ENCODE measurements at places on chromosomes 4 and X.

DNA sequence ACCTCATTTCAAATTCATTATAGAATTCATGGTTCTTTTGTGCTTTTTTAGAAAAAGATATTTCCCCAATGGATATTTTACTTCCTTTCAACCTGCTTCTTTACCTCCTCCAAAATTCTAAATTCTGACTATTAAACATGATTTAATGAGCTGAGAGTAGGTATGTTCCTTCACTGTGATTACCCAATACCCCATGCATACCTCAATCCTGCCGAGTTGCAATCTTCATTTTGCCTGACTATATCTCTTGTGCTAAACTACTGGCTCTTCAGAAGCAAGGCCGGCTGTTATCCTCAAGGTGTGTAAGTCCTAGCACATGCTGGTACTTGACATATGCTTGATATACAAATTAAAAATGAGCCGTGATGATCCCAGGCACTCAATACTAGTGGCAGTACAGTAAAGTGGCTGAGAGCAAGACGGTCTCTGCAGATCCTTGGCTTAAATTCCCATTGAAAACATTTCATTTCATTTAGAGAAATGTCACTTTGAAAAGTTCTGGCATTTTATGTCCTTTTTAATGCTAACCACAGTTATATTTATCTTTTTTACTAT, 320.4 kb downstream of the KCNIP4 start:
- H3K27me3 ChIP-seq, result no peaks in the 10 kb centered on the region
- no peak for DNase-seq
- H3K36me3 ChIP-seq, result no peaks in the 10 kb centered on the region
- no peak overlapping the region for H3K27ac ChIP-seq
- H3K4me3 ChIP-seq, result no peak overlapping the region
- no peaks in the 10 kb centered on the region for H3K4me1 ChIP-seq

- H3K27ac ChIP-seq, result no peak overlapping the region
- H3K36me3 ChIP-seq, result peaks cover 3% of the 10 kb centered on the region
- H3K4me1 ChIP-seq, result peaks cover 40% of the 10 kb centered on the region
- no peak overlapping the region for H3K4me3 ChIP-seq
- H3K27me3 ChIP-seq, result no peaks in the 10 kb centered on the region
- DNase-seq, result no peak
These were observed 15.1 kb downstream of the SMS start for GRCh38 chrX:21955403-21956189.

DNA sequence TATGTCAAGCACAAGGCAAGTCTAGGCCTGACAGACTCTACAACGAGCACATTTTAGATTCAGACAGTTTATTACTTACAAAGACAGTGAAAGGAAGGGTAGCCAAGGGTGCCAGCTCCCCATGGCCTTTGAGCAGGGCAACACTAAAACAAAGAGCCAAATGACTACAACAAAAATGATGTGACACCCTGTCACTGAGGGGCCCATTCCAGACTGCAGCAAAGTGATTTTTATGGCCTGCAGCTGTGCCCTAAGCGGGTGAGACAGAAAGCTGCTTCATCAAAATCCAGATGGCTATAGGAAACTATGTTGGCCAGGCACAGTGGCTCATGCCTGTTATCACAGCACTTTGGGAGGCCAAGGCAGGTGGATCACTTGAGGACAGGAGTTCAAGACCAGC, 13.4 kb upstream of the RP2 start:
- H3K36me3 ChIP-seq, result no peaks in the 10 kb centered on the region
- no peak overlapping the region for H3K27ac ChIP-seq
- no peaks in the 10 kb centered on the region for H3K4me1 ChIP-seq
- DNase-seq, result no peak
- H3K4me3 ChIP-seq, result no peak overlapping the region
- H3K27me3 ChIP-seq, result no peaks in the 10 kb centered on the region

- no peak for DNase-seq
- no peaks in the 10 kb centered on the region for H3K4me1 ChIP-seq
These were observed 169.4 kb downstream of the GLUD2 start for GRCh38 chrX:121216641-121217374.

DNA sequence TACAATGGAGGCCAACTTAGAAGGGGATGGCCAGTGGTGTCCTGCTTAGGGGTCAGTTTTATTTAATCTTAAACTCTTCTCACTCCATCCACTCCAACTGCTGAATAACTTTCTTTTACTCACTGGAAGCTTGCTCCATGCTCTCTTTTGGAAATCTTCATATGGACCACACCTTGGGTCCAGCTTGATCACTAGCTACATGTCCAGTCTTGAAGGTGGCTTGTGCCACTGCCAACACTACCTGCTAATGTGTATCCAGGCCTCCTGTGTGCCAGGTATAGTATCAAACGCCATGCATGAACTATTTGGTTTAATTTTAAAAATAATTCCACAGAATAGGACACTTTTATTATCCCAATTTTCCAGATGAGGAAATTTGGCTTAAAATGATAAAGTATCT, 37.0 kb upstream of the KDR start:
- peaks cover 8% of the 10 kb centered on the region for H3K27me3 ChIP-seq
- no peak overlapping the region for H3K4me3 ChIP-seq
- H3K27ac ChIP-seq, result no peak overlapping the region
- no peaks in the 10 kb centered on the region for H3K4me1 ChIP-seq
- no peak for DNase-seq

- H3K36me3 ChIP-seq, result peaks cover 60% of the 10 kb centered on the region
- peaks cover 10% of the 10 kb centered on the region for H3K4me1 ChIP-seq
- no peak overlapping the region for H3K27ac ChIP-seq
These were observed 16.2 kb downstream of the RCHY1 start for GRCh38 chr4:75498041-75498440.

- DNase-seq, result no peak
- no peak overlapping the region for H3K27ac ChIP-seq
- H3K4me1 ChIP-seq, result no peaks in the 10 kb centered on the region
- H3K36me3 ChIP-seq, result no peaks in the 10 kb centered on the region
- H3K27me3 ChIP-seq, result no peaks in the 10 kb centered on the region
- no peak overlapping the region for H3K4me3 ChIP-seq
These were observed 236.9 kb downstream of the AR start for GRCh38 chrX:67780694-67781109.

DNA sequence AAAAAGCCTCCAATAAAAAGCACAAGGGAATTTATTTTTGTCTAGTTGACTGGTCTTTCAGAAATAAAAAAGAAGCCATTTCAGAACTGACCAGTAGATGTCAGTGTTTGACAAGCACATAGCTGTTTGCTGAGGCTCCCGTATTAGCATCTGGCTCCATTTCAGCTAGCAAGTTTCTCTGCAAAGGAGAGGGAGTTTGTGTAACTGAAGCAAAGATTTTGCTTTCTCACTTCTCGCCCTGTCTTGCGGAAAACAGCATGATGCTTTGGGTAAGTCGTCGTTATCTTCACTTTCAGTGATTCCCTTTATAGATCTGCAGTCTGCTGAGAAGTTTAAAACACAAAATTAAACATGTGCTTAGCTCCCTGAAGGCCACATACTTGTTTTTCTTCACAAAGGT, 85.5 kb downstream of the CT47B1 start:
- H3K27me3 ChIP-seq, result peaks cover 2% of the 10 kb centered on the region
- H3K4me1 ChIP-seq, result no peaks in the 10 kb centered on the region
- peak; percentile 31 for DNase-seq
- H3K36me3 ChIP-seq, result no peaks in the 10 kb centered on the region
- no peak overlapping the region for H3K4me3 ChIP-seq

GRCh38 chr4:176568238-176568637, 224.5 kb downstream of the VEGFC start:
- no peaks in the 10 kb centered on the region for H3K36me3 ChIP-seq
- no peak overlapping the region for H3K4me3 ChIP-seq
- no peaks in the 10 kb centered on the region for H3K4me1 ChIP-seq
- no peak overlapping the region for H3K27ac ChIP-seq

GRCh38 chrX:17882680-17883079, 21.6 kb upstream of the RAI2 start:
- H3K27ac ChIP-seq, result no peak overlapping the region
- DNase-seq, result no peak
- no peak overlapping the region for H3K4me3 ChIP-seq
- peaks cover 4% of the 10 kb centered on the region for H3K27me3 ChIP-seq
- no peaks in the 10 kb centered on the region for H3K4me1 ChIP-seq

GRCh38 chr4:119209077-119209476, 3.4 kb upstream of the USP53 start:
- no peak overlapping the region for H3K27ac ChIP-seq
- DNase-seq, result peak; percentile 34
- peaks cover 43% of the 10 kb centered on the region for H3K4me1 ChIP-seq
- no peaks in the 10 kb centered on the region for H3K27me3 ChIP-seq

- DNase-seq, result no peak
- H3K36me3 ChIP-seq, result peaks cover 64% of the 10 kb centered on the region
- H3K4me1 ChIP-seq, result peaks cover 5% of the 10 kb centered on the region
- H3K27me3 ChIP-seq, result no peaks in the 10 kb centered on the region
- H3K4me3 ChIP-seq, result no peak overlapping the region
These were observed 10.3 kb downstream of the PLCXD1 start for GRCh38 chrX:291411-291901.

DNA sequence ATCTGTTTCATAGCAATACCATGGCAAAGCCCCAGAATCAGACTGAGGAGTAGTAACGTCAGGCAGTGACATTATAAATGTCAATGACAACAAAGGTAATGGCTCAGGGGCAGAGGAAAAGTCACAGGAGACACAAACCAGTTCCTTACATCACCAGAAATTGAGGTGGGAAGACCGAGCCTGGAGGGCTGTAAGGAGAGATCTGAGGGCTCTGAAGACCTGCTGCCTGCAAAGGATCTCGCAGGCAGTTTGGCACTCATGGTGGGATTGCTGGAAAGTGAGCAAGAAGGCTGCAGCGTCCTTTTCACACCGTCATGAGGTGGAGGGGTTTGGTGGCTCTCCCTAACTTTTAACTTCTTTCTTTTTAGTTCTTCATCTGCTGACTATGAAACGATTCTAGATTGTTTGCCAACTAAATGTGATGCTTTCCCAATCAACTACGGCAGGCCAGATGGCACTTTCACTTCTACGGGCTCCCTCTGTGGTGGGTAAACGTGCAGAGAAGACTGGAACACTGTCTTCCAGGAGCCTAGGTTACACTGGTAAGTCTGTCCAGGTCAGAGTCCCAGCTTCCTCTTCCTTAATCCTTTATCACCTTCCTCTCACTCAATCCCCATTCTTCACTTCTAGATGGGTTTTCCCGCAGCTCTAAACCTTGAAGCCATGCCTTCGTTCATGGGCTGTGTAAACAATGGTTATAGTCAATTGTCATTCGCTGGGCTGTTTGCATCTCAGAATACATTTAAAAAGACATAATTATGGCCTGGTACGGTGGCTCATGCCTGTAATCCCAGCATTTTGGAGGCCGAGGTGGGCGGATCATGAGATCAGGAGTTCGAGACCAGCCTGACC, 58.2 kb downstream of the TBC1D9 start:
- no peak overlapping the region for H3K4me3 ChIP-seq
- no peaks in the 10 kb centered on the region for H3K4me1 ChIP-seq
- H3K36me3 ChIP-seq, result no peaks in the 10 kb centered on the region
- DNase-seq, result no peak
- H3K27me3 ChIP-seq, result no peaks in the 10 kb centered on the region
- no peak overlapping the region for H3K27ac ChIP-seq

- peaks cover 8% of the 10 kb centered on the region for H3K4me1 ChIP-seq
- no peak for DNase-seq
- no peaks in the 10 kb centered on the region for H3K27me3 ChIP-seq
- peaks cover 4% of the 10 kb centered on the region for H3K36me3 ChIP-seq
- H3K4me3 ChIP-seq, result no peak overlapping the region
These were observed 61.3 kb upstream of the GPRIN3 start for GRCh38 chr4:89368861-89369260.

DNA sequence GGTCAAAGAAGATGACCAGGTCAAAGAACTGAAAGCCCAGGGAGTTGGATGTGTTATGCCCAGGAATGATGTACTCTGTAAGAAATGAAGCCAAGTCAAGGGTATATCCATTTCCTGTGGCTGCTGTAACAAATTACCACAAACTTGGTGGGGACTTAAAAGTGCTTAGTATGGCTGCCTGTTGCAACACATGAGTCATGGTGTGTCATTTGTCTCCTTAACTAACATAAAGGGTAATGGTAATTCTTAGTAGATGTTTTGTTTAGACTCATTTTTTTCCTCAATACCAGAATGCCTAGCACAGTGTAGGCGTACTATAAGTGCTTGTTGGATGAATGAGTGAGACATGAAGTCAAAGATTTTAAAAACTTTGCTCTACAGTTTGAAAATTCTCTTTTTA, 45.7 kb downstream of the SYTL5 start:
- no peak overlapping the region for H3K4me3 ChIP-seq
- DNase-seq, result no peak
- H3K27me3 ChIP-seq, result no peaks in the 10 kb centered on the region

DNA sequence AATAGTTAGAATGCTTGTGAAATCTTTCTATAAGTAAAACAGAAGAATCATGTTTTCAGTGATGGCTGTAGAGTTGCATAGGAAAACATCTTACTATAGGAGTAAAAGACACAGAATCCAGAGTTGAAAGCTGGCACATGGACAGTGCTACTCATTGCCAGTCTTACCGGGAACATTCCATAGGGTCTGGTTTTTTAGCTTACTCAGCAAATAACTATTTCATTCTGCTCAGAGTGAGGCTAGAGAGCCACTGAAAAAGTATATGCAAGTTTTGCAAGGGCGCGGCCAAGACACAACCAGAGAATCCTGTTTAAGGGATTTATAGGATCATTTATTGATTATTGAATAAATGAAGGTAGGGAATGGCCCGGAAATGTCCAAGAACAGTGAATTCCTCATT, 60.3 kb downstream of the MTHFD2L start:
- H3K36me3 ChIP-seq, result no peaks in the 10 kb centered on the region
- no peak for DNase-seq
- H3K27ac ChIP-seq, result no peak overlapping the region
- H3K27me3 ChIP-seq, result no peaks in the 10 kb centered on the region

DNA sequence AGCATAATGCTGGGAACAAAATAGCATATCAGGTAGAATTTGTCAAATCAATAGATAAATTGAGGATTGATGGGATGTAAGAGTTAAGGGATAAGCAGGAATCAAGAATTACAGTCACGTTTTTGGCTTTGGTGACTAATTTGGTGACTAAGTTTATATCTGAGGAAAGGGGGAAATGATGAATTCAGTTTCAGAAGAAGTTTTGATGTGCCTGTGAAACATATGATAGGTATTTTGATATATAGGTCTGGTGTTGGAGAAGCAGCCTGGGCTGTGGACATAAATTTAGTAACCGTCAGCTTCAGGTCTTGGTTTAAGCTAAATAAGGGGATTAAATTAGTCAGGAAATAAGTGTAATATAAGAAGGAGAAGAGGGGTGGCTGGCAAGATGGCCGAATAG, 79.0 kb upstream of the EDA2R start:
- DNase-seq, result no peak
- H3K4me3 ChIP-seq, result no peak overlapping the region
- no peak overlapping the region for H3K27ac ChIP-seq
- H3K36me3 ChIP-seq, result no peaks in the 10 kb centered on the region

- H3K36me3 ChIP-seq, result no peaks in the 10 kb centered on the region
- no peaks in the 10 kb centered on the region for H3K27me3 ChIP-seq
- DNase-seq, result no peak
These were observed 315.9 kb downstream of the PCDH10 start for GRCh38 chr4:133465022-133465421.

GRCh38 chr4:77336411-77337142, 179.6 kb downstream of the CCNG2 start:
- no peaks in the 10 kb centered on the region for H3K4me1 ChIP-seq
- no peak overlapping the region for H3K4me3 ChIP-seq

GRCh38 chr4:147616849-147617172, 386 bp upstream of the TMEM184C start:
- peaks cover 17% of the 10 kb centered on the region for H3K36me3 ChIP-seq
- peak overlapping the region; percentile 86 for H3K4me3 ChIP-seq
- H3K27me3 ChIP-seq, result peaks cover 17% of the 10 kb centered on the region

Measured in activated CD8-positive, alpha-beta T cell treated with anti-CD3 and anti-CD28 coated beads, Interleukin-2, amount 10 ng/mL, durations not matched to agents 7 days and 5 days (primary cell).